ENCODE measurements at places on chromosomes 1 and 21.

DNA sequence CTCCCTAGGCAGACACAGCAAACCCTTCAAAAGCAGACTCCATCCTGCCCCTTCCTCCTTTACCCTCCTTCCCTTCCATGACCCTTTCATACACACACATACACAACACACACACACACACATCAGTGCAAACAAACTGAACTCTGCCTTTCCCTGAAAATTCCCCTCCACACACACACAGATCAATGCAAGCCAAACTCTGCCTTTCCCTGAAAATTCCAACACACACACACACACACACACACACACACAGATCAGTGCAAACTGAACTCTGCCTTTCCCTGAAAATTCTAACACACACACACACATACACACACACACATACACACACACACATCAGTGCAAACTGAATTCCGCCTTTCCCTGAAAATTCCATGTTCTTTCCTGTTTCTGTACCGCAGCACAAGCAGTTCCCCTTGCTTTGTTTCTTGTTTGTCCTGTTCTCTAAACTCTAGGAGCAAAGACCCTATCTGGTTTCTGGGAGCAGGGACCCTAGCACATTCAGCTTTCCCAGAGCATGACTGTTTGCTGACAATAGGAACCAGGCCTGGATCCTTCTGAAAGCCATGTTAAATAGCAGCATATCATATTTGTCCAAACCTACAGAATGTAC, 91.0 kb downstream of the PTPN14 start:
- DNase-seq = no peak

- no peak for DNase-seq
Observed at GRCh38 chr1:169309178-169310166, 58.1 kb downstream of the NME7 start.

DNA sequence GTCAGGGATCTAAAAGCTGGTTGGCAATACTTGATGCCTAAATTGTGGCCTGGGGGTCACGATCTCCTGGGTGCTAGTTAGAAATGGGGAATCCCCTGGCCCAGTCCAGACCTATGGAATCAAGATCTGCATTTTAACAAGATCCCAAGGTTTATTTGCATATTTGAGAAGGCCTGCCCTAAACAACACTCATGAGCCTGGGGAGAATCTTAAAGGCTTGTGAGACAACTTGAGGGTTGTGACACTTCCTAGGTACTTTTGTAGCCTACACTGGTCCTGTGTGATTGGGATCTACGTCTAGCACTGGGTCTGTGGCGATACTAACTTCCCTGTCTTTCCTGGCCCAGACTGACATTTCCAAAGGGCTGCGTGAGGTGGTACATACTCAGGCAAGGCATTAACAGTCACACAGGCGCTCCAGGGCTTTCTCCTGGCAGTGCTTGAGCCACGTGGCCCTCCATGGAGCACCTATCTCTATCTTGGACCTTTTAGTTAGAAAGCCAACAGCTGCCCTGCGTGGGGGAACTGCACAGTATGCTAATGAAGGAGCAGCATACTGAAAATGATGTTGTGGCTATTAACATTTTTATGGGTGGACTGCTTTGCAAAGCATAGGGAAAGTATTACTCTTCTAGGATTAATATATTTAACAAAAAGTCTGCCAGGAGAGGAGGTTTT, 263.1 kb downstream of the ST6GALNAC3 start:
- no peak for DNase-seq

DNA sequence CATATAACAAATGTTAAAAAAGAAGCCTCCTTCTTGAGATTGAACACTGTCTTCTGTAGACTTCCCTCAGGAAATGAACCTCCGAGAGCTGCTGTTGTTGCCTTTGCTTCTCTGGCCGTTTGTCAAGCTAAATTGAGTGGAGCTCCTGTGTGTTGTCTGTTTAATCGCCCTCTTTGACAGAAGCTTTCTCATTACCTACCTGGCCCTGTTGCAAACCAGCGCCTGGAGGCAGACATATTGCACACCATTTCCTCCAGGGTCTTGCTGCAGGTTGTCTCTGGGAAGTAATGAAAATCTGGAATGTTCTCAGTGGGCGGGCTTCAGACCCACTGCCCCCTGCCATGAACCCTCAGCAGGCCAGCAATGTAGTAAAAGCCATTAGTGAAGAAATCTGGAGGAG, 83.3 kb downstream of the GABPA start:
- no peak for DNase-seq

DNA sequence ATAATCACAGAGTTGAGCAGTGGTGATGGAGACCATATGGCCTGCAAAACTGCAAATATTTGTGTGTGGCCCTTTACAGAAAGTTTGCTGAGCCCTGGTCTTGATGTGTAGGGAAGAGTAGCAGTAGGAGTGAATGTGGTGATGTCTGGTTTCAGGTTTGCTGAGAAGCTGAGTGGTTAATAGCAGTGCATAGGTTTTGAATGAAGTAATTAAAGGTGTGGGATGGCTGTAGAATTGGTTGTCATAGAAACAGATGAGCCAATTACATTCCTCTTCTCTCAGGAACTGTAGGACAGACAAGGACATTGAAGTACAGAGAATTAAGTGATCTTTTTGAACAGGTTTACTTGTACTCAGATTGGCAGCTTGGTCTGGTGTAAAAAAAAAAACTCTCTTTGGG, 37.4 kb downstream of the PRDM2 start:
- DNase-seq = no peak

GRCh38 chr1:230176871-230177411, 109.9 kb downstream of the GALNT2 start:
- DNase-seq = no peak

GRCh38 chr21:31308584-31308983, 35.5 kb downstream of the TIAM1 start:
- DNase-seq = no peak

All from naive thymus-derived CD4-positive, alpha-beta T cell (primary cell).